ENCODE measurements at places on chromosomes 2 and 18. TPM values are rescaled to one million over a fixed set of nuclear protein-coding genes. Genes with fewer than 3 reads are reported as not detected.

The ST8SIA3 gene
- not detected for total RNA-seq

DNA sequence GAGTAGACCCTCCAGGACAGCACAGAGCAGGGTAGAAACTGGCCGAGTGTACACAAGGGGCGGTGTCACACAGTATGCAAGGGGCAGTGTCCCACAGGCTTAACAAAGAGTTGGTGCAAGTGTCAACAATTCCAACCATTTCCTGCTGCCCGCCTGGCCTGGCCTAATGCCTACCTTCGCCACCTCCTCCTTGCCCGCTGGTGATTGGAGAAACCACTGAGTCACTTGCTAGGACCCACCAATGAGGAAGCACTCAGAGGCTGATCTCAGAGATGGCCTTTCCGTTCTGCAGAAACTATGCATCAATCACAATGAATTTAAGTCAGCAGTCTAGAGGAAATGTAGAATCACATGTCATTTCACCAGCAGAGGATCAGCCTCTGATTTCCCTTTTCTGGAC, 263.3 kb upstream of the PKDCC start:
- H3K36me3 ChIP-seq: no peaks in the 10 kb centered on the region
- H3K4me3 ChIP-seq: no peak overlapping the region
- H3K27me3 ChIP-seq: peaks cover 2% of the 10 kb centered on the region

GRCh38 chr2:72153026-72153791, 5.5 kb upstream of the CYP26B1 start:
- peaks cover 17% of the 10 kb centered on the region for H3K4me1 ChIP-seq
- no peak overlapping the region for H3K27ac ChIP-seq
- no peak overlapping the region for H3K4me3 ChIP-seq
- no peak for DNase-seq
- H3K27me3 ChIP-seq: peaks cover 49% of the 10 kb centered on the region

GRCh38 chr2:5691221-5691984, 781 bp upstream of the SOX11 start:
- peaks cover 7% of the 10 kb centered on the region for H3K36me3 ChIP-seq
- DNase-seq: no peak
- peaks cover 61% of the 10 kb centered on the region for H3K27me3 ChIP-seq
- H3K4me1 ChIP-seq: peaks cover 20% of the 10 kb centered on the region
- no peak overlapping the region for H3K4me3 ChIP-seq

The IER3IP1 gene
- 10.0 TPM for total RNA-seq

GRCh38 chr2:30862054-30862651, 54.9 kb upstream of the CAPN13 start:
- H3K27me3 ChIP-seq: peaks cover 7% of the 10 kb centered on the region
- H3K4me3 ChIP-seq: no peak overlapping the region
- no peak overlapping the region for H3K27ac ChIP-seq
- no peaks in the 10 kb centered on the region for H3K36me3 ChIP-seq

DNA sequence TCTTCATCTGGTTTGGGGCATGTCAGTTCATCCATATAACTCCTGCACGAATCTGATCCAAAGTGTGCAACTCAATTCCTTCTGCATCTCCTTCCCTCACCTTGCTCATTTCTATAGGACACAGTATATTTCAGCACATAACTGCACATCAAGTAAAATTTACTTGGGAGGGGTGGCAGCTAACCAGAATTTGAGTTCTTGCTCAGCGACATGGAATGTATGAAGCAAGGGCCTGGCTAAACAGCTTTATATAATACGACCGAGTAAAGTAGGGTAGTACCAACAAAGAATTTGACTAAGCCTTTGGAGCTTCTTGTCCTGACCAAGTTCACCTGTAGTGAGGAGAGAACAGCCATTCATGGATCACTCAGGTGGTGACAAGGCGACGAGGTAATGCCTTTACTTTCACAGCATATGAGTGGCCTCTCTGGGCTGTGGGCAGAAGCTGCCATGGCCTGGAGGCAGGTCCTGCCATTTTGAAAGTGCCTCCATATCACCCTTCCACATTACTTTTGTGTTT, 570.2 kb upstream of the TNP1 start:
- peaks cover 4% of the 10 kb centered on the region for H3K4me1 ChIP-seq
- no peak for DNase-seq
- no peaks in the 10 kb centered on the region for H3K27me3 ChIP-seq
- no peak overlapping the region for H3K4me3 ChIP-seq

DNA sequence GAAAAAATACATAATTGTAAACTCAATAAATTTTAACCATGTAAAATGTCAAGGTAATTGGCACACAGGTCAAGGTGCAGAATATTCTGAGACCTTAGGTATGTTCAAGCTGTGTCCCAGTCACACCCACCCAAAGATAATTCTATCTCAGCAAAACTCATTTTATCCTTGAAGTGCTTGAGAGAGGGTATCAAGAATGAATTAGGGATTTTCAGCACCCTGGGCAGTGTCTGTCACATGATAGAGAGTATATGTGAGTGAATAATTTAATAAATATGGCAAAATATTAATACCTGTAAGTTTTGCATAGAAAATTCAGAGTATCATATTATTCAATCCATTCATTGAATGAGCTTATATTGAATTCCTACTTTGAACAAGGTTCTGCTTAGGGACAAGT, 567.9 kb downstream of the FBXO15 start:
- H3K4me3 ChIP-seq: no peak overlapping the region
- no peaks in the 10 kb centered on the region for H3K4me1 ChIP-seq
- no peaks in the 10 kb centered on the region for H3K36me3 ChIP-seq
- no peaks in the 10 kb centered on the region for H3K27me3 ChIP-seq

- no peak for DNase-seq
- no peaks in the 10 kb centered on the region for H3K27me3 ChIP-seq
- no peak overlapping the region for H3K4me3 ChIP-seq
- H3K4me1 ChIP-seq: peaks cover 6% of the 10 kb centered on the region
Measured at GRCh38 chr2:109185338-109185737, 56.3 kb downstream of the SH3RF3 start.

GRCh38 chr2:151799886-151800292, 28.3 kb downstream of the ARL5A start:
- no peak overlapping the region for H3K4me3 ChIP-seq
- H3K27ac ChIP-seq: no peak overlapping the region
- no peak for DNase-seq
- no peaks in the 10 kb centered on the region for H3K27me3 ChIP-seq
- H3K4me1 ChIP-seq: no peaks in the 10 kb centered on the region
- H3K36me3 ChIP-seq: peaks cover 23% of the 10 kb centered on the region

The SNTG2 gene
- total RNA-seq: 0.57 TPM

- no peak overlapping the region for H3K27ac ChIP-seq
- H3K27me3 ChIP-seq: peaks cover 34% of the 10 kb centered on the region
- H3K4me3 ChIP-seq: no peak overlapping the region
- H3K36me3 ChIP-seq: no peaks in the 10 kb centered on the region
- peaks cover 6% of the 10 kb centered on the region for H3K4me1 ChIP-seq
Measured at GRCh38 chr2:20227894-20228505, 3.1 kb upstream of the SDC1 start.

DNA sequence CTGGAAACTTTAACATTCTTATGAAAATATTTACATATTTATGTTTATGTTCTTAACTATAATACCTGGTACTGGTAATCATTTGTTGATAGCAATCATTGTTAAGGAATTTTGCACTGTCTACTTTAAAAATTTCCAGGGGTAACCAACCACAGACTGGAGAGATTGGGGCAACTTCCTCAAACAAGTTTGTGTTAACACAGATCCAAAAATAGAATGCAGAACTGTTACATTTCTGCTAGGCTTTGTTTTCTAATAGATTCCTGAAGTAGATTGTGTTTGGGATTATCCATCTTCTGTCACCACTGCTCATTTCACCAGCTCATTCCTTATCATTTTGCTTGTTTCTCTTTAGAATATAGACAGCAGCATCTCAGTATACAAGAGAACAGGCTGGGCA, 23.7 kb downstream of the RNF125 start:
- H3K36me3 ChIP-seq: peaks cover 20% of the 10 kb centered on the region
- no peak for DNase-seq
- no peaks in the 10 kb centered on the region for H3K27me3 ChIP-seq

GRCh38 chr2:65537651-65538385, 105.4 kb upstream of the SPRED2 start:
- H3K27ac ChIP-seq: no peak overlapping the region
- H3K36me3 ChIP-seq: no peaks in the 10 kb centered on the region
- peaks cover 4% of the 10 kb centered on the region for H3K27me3 ChIP-seq
- no peak overlapping the region for H3K4me3 ChIP-seq

The EFR3B gene
- total RNA-seq: 0.42 TPM

GRCh38 chr2:144452169-144452988, 67.5 kb downstream of the ZEB2 start:
- H3K4me1 ChIP-seq: peaks cover 23% of the 10 kb centered on the region
- no peak overlapping the region for H3K4me3 ChIP-seq
- peaks cover 36% of the 10 kb centered on the region for H3K27me3 ChIP-seq
- no peak overlapping the region for H3K27ac ChIP-seq

- peak overlapping the region; percentile 96 for H3K27ac ChIP-seq
- H3K36me3 ChIP-seq: peaks cover 38% of the 10 kb centered on the region
- H3K4me3 ChIP-seq: peak overlapping the region; percentile 96
- peak; percentile 46 for DNase-seq
- no peaks in the 10 kb centered on the region for H3K27me3 ChIP-seq
- peaks cover 48% of the 10 kb centered on the region for H3K4me1 ChIP-seq
Measured at GRCh38 chr2:96143848-96144480, 1.3 kb downstream of the DUSP2 start.

DNA sequence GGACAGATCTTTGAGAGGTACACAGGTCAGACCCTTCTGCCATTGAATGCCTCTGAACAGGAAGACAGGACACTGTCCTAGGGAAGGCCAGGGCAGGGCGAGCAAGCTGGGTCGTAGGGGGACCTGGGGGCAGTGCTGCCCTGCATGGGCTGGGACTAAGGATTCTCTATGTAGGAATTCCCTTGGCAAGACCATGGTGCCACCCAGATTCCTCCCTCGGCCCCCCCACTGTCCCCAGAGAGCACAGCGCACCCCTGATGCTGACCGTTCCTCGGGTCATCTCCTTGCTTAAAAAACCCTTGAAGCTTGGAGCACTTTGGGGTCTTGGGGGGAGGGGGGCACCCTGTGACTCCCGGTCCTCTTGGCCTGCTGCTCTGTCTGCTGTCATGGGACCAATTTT, 195.1 kb downstream of the SEPTIN10 start:
- H3K4me1 ChIP-seq: no peaks in the 10 kb centered on the region
- no peak overlapping the region for H3K27ac ChIP-seq
- no peak for DNase-seq
- no peaks in the 10 kb centered on the region for H3K27me3 ChIP-seq
- H3K36me3 ChIP-seq: no peaks in the 10 kb centered on the region

The CENPA gene
- total RNA-seq: 43.6 TPM

The RND3 gene
- not detected for total RNA-seq

GRCh38 chr18:35091841-35092240, 50.6 kb downstream of the MAPRE2 start:
- DNase-seq: no peak
- peaks cover 52% of the 10 kb centered on the region for H3K4me1 ChIP-seq
- H3K36me3 ChIP-seq: peaks cover 3% of the 10 kb centered on the region
- H3K27ac ChIP-seq: no peak overlapping the region

GRCh38 chr18:69588301-69588700, 187.6 kb downstream of the DOK6 start:
- no peak for DNase-seq
- no peak overlapping the region for H3K4me3 ChIP-seq
- H3K4me1 ChIP-seq: no peaks in the 10 kb centered on the region
- no peak overlapping the region for H3K27ac ChIP-seq
- H3K36me3 ChIP-seq: no peaks in the 10 kb centered on the region

GRCh38 chr2:199797431-199798403, 53.3 kb downstream of the FTCDNL1 start:
- DNase-seq: no peak
- H3K4me3 ChIP-seq: no peak overlapping the region
- H3K36me3 ChIP-seq: no peaks in the 10 kb centered on the region
- H3K27ac ChIP-seq: no peak overlapping the region

GRCh38 chr18:58534535-58535301, 94.2 kb downstream of the ALPK2 start:
- no peaks in the 10 kb centered on the region for H3K36me3 ChIP-seq
- DNase-seq: no peak
- peaks cover 41% of the 10 kb centered on the region for H3K4me1 ChIP-seq
- H3K27me3 ChIP-seq: no peaks in the 10 kb centered on the region

GRCh38 chr2:169540146-169540545, 30.6 kb downstream of the KLHL41 start:
- H3K27ac ChIP-seq: no peak overlapping the region
- H3K4me3 ChIP-seq: no peak overlapping the region

GRCh38 chr2:98550165-98550564, 58.1 kb downstream of the COA5 start:
- H3K4me3 ChIP-seq: no peak overlapping the region
- no peak overlapping the region for H3K27ac ChIP-seq
- H3K4me1 ChIP-seq: peaks cover 59% of the 10 kb centered on the region
- H3K27me3 ChIP-seq: no peaks in the 10 kb centered on the region
- peaks cover 15% of the 10 kb centered on the region for H3K36me3 ChIP-seq
- no peak for DNase-seq

DNA sequence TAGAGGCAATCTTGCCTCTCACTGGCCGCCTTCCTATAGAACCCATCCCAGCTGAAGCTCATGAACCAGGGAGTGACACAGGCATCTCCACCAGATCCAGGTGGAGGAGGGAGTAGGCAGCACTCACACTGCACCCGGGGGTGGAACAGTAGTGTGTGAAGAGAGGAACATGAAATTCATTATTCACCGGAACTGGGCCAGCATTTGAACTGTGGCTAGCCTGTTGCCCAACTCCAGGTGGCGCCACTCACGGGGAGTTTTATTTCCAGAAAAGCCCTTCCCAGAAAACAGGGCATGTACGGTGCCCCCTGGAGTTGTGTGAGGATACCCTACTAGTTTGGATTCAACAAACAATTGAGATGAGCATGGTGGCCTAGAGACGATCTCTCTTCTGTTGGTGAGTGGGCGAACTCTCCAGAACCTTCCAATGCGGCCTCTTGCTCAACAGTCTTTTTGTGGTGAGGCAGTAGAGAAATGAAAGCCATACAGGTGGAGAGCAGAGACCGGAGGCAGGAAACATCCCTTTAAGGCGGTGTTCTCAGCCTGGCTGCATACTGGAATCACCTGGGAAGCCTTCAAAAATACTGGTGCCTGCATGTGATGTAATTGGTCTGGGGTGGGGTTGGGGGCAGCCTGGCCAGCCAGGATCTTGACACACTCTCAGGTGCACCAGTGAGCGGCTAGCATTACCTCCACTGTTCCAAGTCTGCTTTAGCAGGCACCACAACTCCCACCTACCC, 73.5 kb upstream of the NEDD4L start:
- H3K36me3 ChIP-seq: no peaks in the 10 kb centered on the region
- no peak overlapping the region for H3K27ac ChIP-seq
- peaks cover 5% of the 10 kb centered on the region for H3K27me3 ChIP-seq
- H3K4me1 ChIP-seq: no peaks in the 10 kb centered on the region

All from activated naive CD4-positive, alpha-beta T cell treated with anti-CD3 and anti-CD28 coated beads for 36 hours (primary cell).